ENCODE measurements at places on chromosomes 12 and 14.

DNA sequence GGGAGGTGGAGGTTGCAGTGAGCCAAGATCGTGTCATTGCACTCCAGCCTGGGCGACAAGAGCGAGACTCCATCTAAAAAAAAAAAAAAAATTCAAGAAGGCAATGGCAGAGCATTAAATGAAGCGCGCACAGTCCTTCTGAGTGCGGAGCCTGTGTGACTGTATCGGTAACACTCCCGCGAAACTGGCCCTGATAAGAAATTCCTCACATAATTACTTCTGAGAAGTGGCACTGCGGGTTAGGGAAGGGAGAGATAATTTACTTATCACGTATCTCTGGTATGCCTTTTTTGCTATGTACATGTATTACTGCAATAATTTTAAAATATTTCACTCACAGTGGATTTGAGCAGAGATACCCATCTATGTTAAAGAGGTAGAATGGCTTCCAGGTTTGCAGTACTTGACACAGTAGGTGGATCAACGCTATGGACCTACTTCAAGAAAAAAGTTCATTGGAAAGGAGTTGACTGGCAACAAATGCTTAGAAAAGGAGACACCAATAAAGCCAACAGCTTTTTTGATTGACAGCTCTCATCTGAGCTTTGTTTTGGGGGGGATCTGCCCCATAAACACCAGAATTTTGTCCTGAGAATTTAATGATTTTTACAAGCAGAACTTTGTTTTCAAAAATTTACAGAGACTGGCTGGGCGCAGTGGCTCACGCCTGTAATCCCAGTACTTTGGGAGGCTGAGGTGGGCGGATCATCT, 29.2 kb upstream of the SPTLC2 start:
- no peak for DNase-seq

- peak; percentile 57 for DNase-seq
These were observed 342.5 kb upstream of the KITLG start for GRCh38 chr12:88922816-88923215.

DNA sequence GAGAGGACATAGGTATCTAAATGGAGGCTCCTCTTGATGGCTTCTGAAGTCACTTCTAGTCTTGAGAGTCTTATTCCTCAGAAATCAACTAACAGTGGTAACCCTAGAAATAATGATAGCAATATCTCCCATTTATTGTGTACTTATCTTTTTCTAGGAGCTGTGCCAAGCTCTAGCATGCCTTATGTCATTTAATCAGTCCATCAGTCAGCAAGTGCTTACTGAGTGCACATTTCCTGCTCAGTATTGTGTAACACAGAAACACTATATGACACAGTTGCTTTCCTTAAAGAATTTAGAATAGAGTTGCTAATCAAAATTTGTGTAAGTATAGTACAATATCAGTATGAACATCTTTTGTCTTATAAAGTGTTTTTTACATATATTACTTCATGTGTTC, 36.6 kb downstream of the KRT76 start:
- DNase-seq, result peak; percentile 15

DNA sequence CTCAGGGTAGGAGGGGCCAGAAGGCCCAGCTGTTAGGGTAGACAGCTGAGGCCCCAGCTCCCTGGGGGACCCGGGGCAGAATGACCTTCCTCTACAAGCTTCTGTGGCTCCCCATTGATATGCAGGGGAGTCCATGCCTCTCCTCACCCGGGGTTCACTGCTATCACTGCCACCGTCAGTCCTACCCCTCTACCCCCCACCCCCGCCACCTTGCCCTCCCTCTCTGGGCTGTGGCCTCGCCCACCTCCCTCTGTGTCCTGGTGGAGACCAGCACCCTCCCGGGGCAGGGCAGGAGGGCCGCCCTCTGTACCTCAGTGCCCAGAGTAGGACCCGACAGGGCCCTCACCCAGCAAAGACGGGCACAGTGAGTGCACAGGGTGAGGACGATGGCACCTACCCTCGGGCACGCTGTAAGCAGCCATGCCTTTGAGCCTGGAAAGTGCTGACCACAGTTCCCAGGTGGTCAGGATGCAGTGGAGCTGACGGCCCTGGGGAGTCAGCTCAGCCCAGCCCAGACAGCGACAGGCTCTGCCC, 88.4 kb upstream of the SFSWAP start:
- no peak for DNase-seq

DNA sequence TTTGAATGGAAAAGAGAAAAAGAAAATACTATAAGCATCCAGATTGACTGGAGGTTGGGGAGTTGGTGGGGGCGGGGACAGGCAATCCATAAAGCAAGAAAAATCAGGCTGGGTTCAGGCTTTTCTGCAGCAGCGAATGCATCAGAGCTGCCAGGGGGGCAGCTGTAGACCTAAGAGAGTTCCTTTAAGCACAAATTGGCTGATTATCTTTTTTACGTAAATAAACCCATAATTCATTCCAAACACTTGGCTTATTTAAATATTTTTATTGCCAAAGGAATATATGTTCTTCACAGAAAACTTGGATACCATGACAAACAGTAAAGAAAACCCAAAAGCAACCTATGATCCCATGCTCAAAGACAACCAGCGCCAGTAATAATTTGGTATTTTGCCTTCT, 10.2 kb downstream of the BDKRB2 start:
- no peak for DNase-seq

Data from iris pigment epithelial cell (primary cell).